Tongue (tissue), 3 donors: ENCODE measurements at places on chromosomes 2 and 18.

- DNase-seq, result no peak
These were observed 291.3 kb downstream of the RIT2 start for GRCh38 chr18:42824178-42824577.

DNA sequence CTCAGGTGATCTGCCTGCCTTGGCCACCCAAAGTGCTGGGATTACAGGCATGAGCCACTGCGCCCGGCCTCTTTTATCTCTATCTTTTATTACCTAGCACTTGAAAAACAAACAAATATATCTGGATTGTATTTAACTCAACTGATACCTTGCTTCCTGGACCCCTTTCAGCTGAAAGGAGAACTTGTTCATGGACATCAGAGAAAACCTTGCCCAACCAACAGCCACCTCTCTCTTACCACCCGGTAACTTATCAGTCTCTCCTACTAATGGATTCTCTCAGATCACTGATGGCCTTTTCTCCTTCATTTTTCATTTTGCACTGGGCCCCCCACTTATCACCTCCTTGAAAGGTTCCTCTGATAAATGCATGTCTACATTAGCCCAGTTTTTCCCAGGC, 6.7 kb downstream of the RETSAT start:
- no peak for DNase-seq

- DNase-seq, result no peak
These were observed 41.1 kb upstream of the DLX2 start for GRCh38 chr2:172143817-172144216.

- no peak for DNase-seq
These were observed 309.7 kb downstream of the IRS1 start for GRCh38 chr2:226489775-226490541.

DNA sequence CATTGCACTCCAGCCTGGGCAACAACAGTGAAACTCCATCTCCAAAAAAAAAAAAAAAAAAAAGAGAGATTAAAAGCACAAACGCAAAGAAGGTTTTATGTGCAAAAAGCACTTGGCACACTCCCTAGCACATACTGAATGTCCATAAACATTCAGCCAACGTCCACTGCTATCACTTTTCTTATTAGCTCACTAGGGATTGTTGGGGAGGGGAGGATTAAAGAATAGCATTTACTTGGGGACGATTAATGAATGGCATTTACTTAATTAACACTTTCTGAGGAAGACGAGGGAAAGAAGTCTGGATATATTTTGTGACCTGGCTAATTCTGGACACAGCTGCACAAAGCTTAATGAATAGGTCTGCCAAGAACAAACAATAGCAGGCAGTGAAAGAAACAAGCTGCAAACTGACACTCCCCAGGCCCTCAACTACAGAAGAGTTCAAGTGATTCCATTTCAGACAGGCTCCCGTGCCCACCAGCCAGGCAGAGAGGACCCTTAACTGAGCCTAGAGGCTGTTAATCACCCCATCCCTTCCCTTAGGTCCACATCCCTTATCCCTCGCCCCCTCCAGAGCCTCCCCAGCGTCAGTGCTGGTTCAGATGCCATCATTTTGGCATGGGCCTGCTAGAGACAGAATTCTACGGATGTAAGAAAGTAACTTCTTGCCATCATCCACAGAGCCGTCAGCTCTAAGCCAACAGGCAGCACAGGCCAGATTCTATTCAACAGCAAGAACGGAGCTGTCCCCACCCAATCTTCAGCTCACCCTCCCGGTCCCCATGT, 7.4 kb downstream of the CYB5A start:
- DNase-seq, result peak; percentile 81

DNA sequence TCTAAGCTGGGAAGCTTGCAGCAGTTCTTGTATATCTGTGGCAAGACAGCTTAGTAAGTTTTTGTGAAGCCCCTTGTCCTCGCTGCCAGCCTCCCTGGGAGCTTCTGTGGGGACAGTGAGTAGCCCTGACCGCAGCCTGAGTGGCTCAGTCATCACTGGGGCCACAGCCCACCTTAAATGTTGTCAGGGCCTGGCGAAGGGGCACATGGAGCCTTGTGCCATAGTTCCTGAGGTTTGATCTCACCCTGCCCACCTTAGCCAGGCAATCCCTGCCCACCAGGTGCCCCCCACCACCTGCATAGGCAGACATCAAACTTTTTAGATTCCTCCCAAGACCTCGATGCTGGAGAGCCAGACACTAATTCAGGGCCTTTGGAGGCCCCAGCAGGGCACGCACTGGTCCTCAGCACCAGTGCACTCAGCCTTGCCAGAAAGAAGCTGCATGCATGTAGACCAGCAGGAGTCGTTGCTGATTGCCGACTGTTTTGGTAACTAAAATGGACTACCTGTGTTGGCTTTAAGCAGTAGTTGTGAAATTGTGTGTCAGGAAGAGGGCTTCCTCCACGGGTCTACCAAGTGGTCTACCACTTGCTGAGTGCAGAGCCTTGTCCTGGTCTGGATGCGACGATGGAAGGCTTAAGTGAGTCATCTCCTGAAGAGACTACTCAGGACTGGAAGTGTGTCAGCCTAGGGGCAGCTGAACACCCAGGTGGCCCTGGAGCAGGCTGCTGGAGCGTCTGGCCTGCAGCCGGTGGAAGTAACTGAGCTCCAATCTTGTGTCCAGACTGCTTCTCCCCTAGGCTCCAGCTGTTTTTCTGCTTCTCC, 233.1 kb downstream of the SEPTIN10 start:
- peak; percentile 76 for DNase-seq

GRCh38 chr2:237542001-237542704, 24.2 kb upstream of the PRLH start:
- no peak for DNase-seq

- no peak for DNase-seq
These were observed 86.3 kb downstream of the SPIRE1 start for GRCh38 chr18:12571630-12572029.

- DNase-seq, result no peak
These were observed 637.1 kb upstream of the CHAC2 start for GRCh38 chr2:53130441-53130943.

GRCh38 chr2:234092344-234092743, 41.8 kb downstream of the SPP2 start:
- no peak for DNase-seq

DNA sequence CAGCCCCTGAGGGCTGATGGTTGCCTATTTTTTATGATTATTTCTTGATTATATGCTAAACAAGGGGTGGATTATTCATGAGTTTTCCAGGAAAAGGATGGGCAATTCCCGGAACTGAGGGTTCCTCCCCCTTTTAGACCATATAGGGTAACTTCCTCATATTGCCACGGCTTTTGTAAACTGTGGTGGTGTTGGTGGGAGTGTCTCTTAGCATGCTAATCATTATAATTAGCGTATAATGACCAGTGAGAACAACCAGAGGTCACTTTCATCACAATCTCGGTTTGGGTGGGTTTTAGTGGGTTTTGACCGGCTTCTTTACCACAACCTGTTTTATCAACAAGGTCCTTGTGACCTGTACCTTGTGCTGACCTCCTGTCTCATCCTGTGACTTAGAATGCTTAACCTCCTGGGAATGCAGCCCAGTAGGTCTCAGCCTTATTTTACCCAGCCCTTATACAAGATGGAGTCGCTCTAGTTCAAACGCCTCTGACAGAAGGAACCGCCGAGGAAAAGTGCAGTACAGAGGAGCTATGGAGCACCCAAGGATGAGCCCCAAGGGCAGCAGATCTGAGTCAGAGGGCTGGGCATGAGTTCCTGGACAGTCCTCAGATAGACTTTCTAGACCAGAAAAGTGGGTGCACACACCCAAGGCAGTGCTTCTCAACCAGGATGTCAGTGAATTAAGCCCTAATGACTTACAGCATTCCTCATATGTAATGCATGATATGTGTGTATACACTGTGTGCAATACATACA, 37.1 kb upstream of the ASAP2 start:
- DNase-seq, result no peak

- peak; percentile 39 for DNase-seq
These were observed 63.7 kb downstream of the CYP26B1 start for GRCh38 chr2:72083751-72084583.

DNA sequence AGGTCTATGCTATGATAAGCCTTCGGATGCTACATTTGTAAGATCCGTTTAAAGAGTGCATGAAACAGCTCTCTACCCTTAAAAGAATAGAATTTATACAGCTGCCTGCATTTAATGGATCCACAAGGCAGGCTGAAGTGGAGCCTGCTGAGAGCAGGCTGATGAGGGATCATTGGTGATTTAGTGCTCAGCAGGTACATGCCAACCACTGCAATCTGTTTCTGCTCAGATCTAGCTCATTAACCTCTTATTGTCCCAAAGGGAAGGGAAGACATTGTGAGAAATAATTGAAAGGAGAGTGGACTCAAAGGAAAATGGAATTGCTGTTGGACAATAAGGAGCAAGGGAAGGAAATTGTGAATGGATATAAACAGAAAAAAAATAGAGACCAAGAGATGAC, 822.6 kb downstream of the TRIB2 start:
- DNase-seq, result no peak

DNA sequence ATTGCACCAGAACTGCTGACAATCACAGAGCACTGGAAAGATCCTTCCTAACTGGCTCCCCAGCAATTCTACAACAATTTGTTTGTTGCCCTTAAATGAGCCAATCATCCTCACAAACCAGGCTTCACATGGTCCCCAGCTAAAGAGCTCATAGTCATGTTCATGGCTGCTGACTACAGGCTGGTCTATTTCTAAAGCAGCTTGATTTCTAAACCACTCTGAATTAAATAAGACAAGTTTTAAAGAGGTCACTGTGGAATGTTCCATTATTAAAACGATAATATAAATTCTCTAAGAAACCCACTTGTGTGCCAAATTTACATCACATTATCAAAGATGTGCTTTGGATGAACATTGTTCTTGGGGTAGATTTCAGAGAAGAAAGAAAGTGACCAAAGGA, 110.7 kb downstream of the COPS8 start:
- no peak for DNase-seq

- no peak for DNase-seq
These were observed 190.1 kb upstream of the SP5 start for GRCh38 chr2:170524828-170525565.

- DNase-seq, result no peak
These were observed 67.2 kb upstream of the HNMT start for GRCh38 chr2:137897082-137897481.

DNA sequence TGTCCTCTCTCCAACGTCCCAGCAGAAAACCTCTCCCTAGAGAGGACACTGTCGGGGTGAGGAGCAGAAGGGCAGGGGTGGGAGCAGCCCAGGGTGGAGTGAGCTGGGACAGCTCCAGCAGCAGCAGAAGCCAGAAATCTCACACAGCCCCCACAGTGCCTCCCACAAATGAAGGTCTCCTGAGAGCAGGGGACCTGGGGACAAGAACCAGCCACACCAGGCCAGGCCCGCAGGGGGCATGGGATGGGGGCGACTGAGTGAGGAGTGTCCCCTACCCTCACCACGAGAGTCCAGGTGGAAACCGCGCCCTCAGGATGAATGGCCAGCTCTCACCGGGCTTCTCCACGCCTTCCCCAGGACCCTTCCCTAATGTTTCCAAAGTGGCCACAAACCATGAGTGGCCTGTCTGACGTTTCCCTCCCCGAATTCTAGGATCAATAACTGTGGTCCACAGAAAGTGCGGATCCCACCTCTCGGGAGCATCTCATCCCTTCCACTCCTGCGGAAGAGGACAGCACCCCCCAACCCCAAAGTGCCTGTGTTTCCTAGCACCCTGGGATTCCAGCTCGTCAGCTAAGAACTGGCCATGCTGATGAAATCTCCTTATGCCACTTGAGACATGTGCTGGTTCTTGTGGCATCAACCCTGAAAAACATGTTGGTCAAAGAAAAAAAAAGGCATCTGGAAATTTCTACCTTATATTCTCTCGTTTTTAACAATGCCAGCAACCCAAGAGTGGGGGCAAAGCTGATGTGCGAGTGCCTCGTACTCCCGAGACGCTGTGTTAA, 121.1 kb downstream of the HDAC4 start:
- no peak for DNase-seq

- no peak for DNase-seq
These were observed 30.4 kb upstream of the MYO3B start for GRCh38 chr2:170147576-170147975.

GRCh38 chr2:62266433-62267038, 70.6 kb downstream of the B3GNT2 start:
- DNase-seq, result no peak

DNA sequence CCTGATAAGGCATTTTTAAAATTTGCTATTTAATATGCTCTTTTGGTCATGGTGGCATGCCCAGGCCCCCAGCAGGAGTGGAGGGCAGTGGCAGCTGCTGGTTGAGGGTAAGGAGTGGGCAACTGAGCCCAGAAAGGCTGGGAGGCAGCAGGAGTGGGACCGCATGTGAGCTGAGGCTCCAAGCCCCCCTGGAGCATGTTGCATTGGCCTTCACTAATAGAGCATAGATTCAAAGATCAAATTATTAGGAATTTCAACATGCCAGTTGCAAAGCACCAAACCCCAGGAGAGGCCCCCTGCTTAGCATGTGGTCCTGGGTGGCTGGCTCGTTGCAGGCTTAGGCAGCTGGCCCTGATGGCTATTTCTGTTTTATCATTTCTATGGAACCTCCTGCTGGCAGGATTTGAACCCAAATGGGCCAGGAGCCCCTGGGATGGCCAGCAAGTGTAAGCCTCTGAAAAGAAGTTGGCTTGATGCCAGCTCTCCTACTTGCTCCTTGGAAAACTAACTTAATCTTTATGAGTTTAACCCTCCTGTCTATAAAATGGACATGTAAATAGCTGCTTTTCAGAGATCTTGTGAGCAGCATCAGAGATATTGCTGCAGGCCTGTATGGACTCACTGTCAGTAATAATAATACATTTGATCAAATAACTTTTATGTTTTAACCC, 42.1 kb upstream of the TMEM131 start:
- peak; percentile 28 for DNase-seq

- no peak for DNase-seq
These were observed 8.1 kb downstream of the MRPS5 start for GRCh38 chr2:95113464-95113863.

DNA sequence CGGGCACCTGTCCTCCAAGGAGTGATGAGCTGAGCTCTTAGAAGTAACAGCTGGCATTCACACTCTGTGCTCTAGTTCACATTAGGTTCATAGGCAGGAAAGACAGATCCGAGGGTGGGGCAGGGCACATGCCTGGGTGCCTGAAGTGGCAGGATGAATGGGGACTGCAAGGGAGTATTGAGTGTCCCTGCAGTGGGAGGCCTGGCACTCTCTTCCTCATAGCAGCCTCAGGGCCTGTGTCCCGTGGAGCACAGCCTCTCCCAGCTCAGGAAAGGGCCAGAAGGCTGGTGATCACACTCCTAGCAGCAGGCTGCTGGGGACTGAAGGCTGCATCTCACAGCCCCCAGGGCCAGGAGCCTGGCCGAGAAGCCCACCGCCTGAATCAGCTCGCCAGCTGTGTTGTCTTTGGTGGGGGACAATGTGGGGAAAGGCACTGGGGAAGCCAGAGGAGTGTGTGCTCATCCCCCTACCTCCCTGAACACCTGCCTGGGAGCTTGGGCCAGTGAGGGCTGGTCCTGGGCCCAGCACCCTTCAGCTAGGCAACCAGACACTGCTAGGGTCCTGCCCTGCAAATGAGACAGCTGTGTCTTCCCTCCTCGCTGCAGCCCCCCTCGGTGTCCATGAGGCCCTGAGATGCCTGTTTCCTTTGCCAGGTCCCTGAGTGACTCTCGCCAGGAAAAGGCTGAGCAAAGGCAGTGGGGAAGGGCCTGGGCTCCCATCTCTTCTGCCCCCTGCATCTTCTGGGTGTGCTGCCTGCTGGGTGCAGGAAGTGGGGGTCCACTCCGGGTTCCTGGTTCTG, 48.2 kb upstream of the HS6ST1 start:
- peak; percentile 72 for DNase-seq

GRCh38 chr2:132038179-132038882, 123.4 kb downstream of the ANKRD30BL start:
- DNase-seq, result peak; percentile 15

- DNase-seq, result no peak
These were observed 669.8 kb downstream of the ZEB2 start for GRCh38 chr2:143850084-143850483.

GRCh38 chr2:172442072-172442895, 14.9 kb downstream of the ITGA6 start:
- DNase-seq, result peak; percentile 54
